ENCODE measurements at places on chromosomes 2 and 18.
A peak's percentile ranks its signal among the peaks of the same experiment; 100 is the strongest.

DNA sequence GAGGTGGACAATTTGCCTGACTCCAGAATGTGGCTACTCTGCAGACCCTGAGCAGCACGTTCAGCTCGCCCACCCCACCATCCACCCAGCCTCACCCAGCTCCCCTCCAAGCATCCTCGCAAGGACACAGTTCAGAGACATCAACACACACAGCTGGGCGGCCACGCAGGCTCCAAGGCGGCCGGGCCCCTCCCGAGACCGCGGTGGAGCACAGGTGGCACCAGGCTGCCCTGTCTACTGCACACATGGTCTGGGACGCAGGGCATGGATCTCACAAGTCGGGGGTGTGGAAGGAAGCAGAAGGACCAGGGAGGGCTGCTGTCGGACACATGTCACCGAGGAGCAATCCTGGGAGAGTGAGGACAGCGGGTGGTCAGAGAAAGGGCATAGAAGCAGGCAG is 36.2 kb downstream of the AQP12A start:
- DNase-seq = no peak

DNA sequence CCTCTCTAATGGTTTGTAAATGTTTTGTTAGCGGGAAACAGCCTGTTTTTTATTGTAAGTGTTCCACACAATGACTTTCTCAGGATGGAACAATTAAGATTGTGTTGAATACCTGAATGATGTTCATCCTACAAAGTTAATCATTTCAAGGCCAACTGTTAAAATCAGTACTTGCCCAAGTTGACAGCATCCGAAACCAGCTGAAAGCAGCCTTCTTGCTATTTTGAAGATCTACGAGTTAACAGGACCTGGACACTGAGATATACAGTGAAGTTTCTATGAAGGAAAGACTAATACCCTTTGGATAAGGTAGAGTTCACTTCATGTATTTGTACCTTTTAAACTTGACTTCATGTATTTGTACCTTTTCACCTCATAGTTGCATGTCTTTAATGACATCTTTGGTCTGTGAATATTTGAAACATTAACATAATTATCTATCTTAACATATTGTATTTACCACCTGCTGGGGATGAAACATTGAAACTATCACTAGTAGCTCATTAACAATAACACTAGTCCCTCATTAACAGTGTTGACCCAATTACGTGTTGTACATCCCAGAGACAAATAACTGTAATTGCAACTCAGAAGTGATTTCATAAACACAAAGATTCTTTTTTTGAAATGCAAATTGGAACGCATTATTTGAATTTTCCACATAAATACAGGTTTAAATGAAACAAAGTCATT is 556.0 kb upstream of the MEX3C start:
- DNase-seq = no peak

DNA sequence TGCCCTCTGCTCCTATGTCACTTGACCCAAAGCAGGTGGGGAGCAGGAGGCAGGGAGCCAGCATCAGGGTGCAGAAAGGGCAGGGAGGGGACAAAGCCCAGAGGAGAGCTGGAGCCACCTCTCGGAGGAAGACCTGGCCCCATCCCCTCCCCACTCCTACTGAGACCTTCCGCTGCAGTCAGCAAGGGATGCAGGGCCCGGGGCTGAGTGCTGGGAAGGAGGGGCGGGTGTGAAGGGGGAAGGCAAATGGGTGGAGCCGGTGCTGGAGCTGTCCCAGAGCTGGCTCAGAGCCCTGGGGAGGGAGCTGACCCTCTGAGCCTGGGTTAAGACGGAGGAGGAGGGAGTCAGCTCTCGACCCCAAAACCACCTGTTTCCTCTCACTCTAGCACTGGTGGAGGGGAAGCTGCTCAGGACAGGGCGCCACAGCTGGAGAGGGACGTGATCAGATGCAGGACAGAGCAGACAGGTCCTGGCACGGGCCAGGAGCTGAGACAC is 33.8 kb downstream of the HS1BP3 start:
- no peak for DNase-seq

DNA sequence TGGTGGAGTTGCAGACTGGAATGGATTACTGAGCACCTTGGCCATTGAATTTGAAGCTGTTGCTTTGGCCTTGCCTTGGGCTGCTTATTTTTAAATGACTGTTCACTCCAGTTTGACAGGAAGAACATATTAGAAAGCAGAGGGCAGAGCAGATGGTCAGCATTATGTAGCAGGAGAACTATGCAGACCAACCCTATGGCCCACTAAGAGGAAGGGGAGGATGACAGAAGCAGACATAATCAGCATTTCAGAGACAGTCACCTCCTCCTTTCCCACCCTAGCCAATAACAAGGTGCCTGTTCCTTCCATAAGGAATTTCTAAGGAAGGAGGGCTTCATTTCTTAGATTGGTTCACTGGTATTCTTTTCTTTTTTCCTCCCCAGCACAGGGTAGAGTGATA is 2.4 kb downstream of the CHRNA1 start:
- DNase-seq = no peak

GRCh38 chr2:109275120-109276012 is 146.4 kb downstream of the SH3RF3 start:
- no peak for DNase-seq

GRCh38 chr18:11176481-11176881 is 27.1 kb upstream of the PIEZO2 start:
- DNase-seq = no peak

DNA sequence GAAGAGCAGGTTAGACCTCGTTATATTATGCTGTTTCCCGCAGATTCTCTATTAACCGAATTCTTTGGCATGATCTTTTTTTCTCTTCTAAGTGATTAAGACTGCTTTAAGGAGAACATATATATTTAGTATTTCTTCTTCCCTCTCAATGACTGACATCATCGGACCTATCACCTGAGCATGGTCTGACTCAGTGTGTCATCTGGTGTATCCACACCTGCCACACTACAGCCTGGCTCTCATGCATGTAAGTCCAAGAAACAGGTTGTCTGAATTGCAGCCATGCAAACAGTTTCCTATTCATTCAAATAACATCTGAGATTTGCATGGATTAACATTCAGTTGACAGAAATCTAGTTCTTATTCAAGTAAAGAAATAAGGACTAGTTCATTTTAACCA is 55.1 kb upstream of the CWC22 start:
- no peak for DNase-seq

DNA sequence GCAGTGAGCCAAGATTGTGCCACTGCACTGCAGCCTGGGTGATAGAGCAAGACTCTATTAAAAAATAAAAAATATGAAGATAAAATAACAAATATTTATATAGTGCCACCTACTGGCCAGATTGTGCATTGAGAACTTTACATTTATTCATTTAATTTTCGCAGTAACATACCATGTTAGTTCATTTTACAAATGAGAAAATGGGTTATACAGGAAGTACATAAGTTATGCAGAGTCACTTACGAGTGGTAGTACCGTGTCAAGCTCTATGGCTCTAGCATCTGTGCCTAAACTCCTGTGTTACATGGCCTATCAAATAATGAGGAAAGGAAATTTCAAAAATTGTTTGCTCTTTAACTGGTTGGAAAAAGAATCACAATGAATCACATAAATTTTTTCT is 27.9 kb downstream of the RIF1 start:
- DNase-seq = no peak

DNA sequence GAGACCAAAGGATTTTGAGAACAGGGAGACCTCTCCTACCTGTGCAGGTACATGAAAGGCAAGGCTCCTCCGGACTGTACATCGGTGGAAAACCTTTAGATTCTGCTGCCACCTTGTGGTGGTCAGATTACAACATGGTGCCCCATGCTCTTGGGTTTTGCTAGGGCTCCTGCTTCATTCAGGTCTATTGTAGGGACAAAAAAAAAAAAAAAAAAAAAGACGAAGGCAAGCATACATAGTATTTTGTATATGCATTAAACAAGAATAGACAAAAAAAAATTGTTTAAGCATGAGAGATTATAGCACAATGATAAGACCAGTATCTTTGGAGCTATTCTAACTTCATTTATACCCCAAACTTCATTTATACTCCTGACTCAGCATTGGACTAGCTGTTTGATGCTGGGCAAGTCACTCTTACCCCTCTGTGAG is 27.4 kb upstream of the SPR start:
- DNase-seq = peak; percentile 37

GRCh38 chr2:172228177-172228808 is 125.6 kb upstream of the DLX2 start:
- DNase-seq = no peak

DNA sequence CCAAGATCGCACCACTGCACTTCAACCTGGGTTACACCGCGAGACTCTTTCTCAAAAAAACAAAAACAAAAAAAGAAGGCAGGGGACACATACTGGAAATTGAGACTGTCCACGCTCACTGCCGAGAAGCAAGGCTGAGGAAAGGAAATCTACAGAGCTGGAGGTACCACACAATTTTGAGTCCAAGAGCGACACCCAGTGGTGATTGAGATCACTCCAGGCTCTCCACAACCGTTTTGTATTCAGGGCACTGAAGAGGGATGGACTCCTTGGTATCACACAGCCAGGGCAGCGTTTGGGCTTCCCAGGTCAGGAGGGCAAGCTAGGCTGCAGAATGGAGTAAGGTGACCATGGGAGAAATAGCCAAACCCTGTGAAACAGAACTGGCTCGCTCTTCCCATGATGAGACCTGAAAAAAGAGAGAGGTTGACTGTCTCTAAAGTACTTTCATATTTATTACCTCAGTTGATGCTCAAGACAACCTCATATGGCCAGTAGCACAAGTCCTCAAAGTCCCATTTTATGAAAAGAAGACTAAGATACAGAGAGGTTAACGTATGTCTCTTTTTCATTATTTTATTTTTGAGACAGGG is 74.5 kb upstream of the YPEL5 start:
- peak; percentile 19 for DNase-seq

DNA sequence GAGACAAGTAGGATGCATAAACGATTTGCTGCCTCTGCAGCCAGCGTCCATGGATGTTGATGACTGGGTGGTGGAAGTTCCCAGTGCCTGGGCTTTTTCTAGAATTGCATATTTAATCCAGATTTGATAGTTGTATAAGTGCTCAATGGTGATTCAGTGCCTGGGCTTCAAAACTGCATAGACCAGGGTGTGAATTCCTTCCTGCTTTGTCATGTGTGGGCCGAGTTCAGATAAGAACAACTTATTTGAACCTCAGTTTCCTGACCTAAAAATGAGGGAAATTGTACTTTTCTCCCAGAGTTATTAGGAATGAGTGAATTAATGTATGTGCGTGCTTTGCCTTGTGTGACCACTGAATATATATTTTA is 154.6 kb downstream of the WDSUB1 start:
- no peak for DNase-seq

GRCh38 chr2:10019602-10020400 is 23.5 kb upstream of the KLF11 start:
- DNase-seq = no peak

GRCh38 chr2:72828840-72829507 is 3.1 kb upstream of the EXOC6B start:
- DNase-seq = no peak

GRCh38 chr18:79547413-79548076 is 132.1 kb upstream of the CTDP1 start:
- DNase-seq = no peak

DNA sequence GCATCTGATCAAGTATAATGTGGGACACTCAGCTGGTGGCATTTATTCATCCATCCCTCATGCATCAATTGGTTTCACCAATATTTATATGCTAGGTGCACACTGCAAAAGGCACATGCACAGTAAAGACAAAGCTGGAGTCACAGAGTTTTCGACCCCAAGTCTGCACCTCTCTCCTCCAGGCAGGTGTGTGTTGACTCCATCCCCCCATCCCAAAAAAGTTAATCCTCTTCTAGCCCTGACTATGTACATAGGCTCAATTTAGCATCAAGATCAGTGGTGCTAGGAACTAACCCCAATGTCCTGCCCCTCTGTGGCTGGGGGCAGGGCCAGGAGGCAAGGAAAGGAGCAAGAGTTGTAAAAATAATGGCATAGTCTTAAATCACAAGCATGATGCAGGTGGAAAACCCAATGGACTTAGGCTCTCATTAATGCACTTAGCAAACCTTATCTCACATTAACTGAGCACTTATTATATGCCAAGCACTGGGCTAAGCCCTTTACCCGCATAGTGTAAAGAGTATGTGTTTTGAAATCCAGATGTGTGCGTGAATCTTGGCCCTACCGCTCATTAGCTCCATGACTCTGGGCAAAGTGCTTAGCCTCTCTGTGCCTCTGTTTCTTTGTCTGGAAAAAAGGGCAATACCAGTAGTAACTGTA is 3.1 kb downstream of the EVA1A start:
- DNase-seq = no peak

DNA sequence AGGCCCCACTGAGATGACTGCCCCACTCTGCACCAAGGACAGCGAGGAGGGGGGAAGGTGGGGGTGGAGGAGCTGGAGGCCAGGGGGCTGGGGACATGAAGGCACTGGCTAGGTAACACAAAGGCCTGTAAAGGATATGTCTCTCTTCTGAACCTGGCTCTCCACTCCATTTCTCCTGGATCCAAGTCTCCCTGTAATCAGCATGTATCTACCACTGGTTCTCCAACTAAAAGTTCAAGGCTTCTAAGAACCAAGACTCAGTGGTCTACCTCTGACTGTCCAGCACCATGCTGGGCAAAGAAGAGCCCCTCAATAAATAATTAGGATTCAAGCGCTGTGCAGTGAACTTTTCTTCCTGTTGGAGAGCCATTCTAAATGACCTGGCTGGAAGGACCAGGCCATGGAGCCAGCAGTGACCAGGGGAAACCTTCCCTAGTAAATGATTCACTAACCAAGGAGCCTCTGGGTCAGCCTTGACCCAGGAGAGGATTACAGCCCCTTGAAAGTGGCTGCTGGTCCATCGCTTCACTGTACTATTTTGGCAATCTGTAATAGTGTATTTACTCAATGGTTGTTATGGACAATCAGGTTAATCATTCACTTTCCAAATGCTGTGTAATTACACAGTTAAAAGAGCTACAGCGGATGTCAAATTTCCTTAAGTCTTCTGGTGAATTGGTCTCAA is 73.2 kb downstream of the BCL11A start:
- DNase-seq = no peak

DNA sequence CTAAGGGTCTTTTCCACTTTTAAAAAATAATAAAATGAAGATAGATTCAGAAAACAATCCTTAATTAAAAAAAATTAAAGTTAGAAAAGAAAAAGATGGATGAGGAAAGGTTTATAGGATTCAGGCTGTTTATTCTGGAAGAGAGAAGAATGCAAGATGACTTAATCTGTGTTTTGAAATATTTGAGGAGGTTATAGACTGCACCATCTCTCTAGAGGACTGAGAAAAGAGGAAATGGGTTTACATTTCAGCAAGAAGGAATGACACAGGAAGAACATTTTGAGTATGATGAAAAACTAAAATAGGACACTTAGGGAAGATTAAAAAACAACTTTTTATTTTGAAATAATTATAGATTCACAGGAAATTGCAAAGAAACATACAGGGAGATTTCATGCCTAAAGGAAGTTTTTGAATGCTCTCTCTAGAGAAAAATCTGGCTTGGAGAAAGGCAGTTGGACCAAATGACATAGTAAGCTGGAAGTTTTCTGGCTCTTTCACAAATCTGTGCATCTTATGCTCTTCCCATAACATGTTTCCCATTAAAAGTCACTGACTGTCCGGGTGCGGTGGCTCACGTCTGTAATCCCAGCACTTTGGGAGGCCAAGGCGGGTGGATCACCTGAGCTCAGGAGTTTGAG is 75.0 kb downstream of the CERS6 start:
- no peak for DNase-seq

GRCh38 chr2:85439025-85439472 is 20.5 kb downstream of the SH2D6 start:
- DNase-seq = no peak
